AG20443 (cell line): ENCODE measurements at places on chromosomes 3 and 15.
A peak's percentile ranks its signal among the peaks of the same experiment; 100 is the strongest.

- peak; percentile 64 for DNase-seq
These were observed 8.0 kb downstream of the ESYT3 start for GRCh38 chr3:138442433-138442832.

GRCh38 chr15:53791581-53791980 lies 32.1 kb upstream of the WDR72 start:
- DNase-seq, result no peak

DNA sequence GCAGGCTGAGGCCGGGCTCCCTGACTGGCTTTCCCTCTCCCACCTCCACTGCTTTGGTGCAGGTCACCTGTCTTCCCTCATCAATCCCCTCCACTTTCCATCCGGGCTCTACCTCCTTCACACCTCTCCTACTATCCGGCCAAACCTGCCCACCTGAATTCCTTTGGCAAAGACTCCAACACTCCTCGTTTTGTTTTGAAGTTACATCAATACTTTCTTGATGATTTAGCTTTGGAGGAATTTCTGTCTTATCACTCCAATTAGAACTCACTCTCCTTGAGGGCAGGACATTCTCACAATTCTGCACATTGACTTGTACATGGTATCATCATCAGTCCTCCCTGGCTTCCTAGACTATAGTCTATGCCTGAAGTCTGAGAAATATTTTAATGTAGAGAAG lies 20.4 kb downstream of the LDHAL6B start:
- DNase-seq, result no peak

GRCh38 chr15:99481951-99482230 lies 83.9 kb upstream of the MEF2A start:
- DNase-seq, result no peak

GRCh38 chr3:35616346-35616745 lies 23.0 kb upstream of the ARPP21 start:
- no peak for DNase-seq

GRCh38 chr3:123111640-123112039 lies 44.8 kb downstream of the PDIA5 start:
- DNase-seq, result no peak
